ENCODE measurements at places on chromosomes 1 and 21.

GRCh38 chr1:3625151-3625907 lies 514 bp downstream of the TPRG1L start:
- DNase-seq, result peak; percentile 45

- no peak for DNase-seq
Observed at GRCh38 chr1:167165948-167166689, 54.6 kb upstream of the POU2F1 start.

DNA sequence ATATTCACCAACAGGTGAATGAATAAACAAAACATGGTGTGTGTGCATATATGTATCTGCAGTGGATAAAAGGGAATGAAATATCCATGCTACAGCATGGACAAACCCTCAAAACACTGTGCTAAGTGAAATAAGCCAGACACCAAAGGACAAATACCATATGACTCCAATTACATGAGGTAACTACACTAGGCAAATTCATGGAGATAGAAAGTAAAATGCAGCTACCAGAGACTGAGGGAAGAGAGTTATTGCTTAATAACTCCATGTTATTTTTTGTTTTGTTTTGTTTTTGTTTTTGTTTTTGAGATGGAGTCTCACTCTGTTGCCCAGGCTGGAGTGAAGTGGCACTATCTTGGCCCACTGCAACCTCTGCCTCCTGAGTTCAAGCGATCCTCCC lies 2.4 kb downstream of the ITLN1 start:
- no peak for DNase-seq

DNA sequence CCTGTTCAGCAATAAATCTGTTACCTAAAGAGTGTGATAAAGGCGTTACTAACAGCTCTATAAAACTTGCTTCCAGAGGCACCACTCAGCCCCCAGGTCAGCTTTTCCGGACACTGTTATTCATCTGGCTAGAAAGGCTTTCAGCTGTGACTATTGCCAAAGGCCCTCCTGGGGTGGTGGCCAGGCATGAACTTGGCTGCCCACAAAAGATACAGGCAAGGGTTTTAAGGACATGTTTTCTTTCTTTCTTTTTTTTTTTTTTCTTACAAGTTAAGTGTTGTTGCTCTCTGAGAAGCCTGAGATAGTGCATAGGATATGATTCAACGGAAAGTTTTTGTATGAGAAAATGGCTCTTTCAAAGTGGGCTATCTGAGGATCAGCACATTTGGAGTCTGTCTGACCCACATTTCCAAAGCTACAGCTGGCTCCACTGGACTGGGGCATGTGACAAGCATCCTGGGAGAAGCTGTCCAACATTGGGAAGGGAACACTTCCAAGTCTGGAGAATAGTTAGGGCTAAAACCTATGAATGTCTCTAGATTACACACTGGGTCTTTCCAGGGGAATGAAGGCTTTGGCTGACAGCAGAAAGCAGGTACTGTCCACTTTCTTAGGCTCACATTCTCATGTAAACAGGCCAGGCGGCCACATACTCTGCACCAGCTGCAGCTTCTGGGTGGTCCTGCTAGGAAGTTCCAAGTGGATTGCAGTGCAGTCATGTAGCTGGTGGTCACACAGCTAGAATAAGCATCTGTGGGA lies 639.7 kb downstream of the LMO4 start:
- DNase-seq, result no peak

- DNase-seq, result no peak
Observed at GRCh38 chr1:42943728-42944127, 14.9 kb downstream of the SLC2A1 start.
